ENCODE measurements at places on chromosomes 2 and 18.

GRCh38 chr2:70730730-70731129 is 37.3 kb downstream of the ADD2 start:
- DNase-seq: no peak

DNA sequence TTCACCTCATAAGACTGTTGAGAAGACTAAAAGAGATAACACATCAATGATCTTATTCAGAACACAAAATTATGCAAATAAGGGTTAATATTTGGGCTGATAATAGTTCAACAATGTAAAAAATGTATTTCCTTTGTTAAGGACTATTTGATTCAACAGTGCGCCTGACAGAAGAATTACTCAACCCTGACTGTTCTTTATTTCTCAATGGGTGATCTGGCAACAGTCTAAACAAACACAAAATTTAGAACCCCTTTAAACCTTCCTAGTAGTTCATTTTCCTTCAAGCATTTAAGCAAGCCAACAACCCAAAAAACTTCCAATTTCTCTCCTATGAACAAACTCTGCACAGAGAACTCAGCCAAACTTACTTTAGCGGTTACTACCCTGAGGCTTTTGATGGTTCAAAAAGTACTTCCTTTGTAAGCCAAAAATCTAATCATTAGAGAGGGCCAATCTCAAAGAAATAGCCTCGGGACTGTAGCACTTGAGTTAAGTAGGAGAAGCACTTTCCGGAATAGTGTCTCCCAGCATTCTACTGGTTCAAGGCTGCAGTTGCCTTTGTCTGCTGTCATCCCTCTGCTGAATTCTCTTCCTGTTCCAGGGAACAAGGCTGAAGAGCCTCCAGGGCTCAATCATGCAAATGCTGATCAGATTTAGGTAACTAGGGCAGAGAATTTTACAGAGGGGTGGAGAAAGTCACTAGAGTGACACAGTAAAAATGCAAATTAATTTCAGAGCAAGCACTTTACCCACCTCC is 40.9 kb upstream of the MAPK4 start:
- DNase-seq: no peak

DNA sequence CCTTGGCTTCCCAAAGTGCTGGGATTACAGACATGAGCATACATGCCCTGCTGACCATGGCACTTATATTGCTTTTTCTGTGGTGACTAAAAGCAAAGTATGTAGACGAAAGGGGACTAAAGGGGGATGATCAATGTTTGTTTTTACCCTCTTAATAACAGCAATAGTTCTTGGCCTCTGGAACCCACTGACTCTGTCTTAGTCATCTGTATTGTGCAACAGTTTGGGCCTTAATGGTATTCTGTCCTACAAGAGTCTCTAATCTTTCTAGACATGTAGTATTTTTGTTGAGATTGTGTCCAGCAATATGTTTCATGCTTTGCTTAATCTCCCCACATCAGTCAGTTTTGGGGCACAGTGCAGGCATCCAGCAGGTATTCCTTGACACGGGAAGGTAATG is 359.9 kb upstream of the FANCL start:
- DNase-seq: no peak

- no peak for DNase-seq
Measured at GRCh38 chr18:34913837-34914661, 127.2 kb upstream of the MAPRE2 start.

- DNase-seq: no peak
Measured at GRCh38 chr2:23480957-23481797, 96.2 kb downstream of the KLHL29 start.

- DNase-seq: no peak
Measured at GRCh38 chr2:234712421-234712935, 215.6 kb upstream of the ARL4C start.

All from activated CD4-positive, alpha-beta T cell treated with anti-CD3 and anti-CD28 coated beads for 24 hours (primary cell).